ENCODE measurements at places on chromosomes 11 and 22. TPM values are rescaled to one million over a fixed set of nuclear protein-coding genes. Genes with fewer than 3 reads are reported as not detected.

ADAMTS8 gene
- total RNA-seq = 5.3 TPM

USH1C gene
- total RNA-seq = 0.22 TPM

PRG2 gene
- 1.0 TPM for total RNA-seq

GNB1L gene
- total RNA-seq = 4.6 TPM

CRYBB2 gene
- 0.09 TPM for total RNA-seq

CBLIF gene
- not detected for total RNA-seq

FAM83F gene
- 0.09 TPM for total RNA-seq

ST14 gene
- 0.35 TPM for total RNA-seq

UBQLN3 gene
- total RNA-seq = 0.13 TPM

PITPNB gene
- 18.2 TPM for total RNA-seq

PRRG4 gene
- 0.09 TPM for total RNA-seq

EXPH5 gene
- 0.80 TPM for total RNA-seq

- DNase-seq = no peak
Measured at GRCh38 chr11:36512016-36512415, 1.9 kb upstream of the TRAF6 start.

DNA sequence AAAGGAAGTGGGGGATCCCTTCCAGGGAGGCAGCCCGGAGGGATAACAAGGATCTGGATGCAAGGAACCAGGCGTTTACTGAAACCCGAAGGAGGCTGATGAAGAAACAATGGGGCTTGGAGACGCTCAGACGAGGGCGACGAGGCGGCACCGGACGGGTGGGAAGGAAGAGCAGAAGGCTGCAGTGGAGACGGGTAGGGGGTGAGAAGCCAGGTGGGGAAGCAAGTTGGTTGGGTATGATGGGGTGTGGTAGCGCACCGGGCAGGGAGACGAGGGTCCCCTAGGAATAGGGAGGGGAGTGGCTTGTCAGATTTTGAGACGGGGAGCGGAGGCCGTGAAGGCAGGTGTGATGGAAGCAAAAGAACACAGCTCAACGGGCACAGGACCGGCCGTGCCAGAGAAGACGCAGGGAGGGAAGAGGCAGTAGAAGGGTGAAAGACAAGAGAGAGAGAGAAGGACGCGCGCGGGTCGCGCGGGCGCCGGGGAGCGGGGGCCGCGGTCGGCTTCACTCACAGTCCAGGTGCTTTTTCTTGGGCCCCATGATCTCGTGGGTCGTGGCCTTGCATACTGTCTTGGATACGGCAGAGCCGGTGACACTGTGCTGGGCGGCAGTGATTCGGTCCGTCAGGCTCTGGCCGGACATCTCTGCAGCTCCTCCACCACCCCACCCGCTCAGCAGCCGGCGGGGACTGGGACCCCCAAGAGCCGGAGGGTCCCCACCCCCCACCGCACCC lies 579 bp downstream of the PICALM start:
- peak; percentile 71 for DNase-seq

- DNase-seq = no peak
Measured at GRCh38 chr11:77801477-77801876, 19.0 kb downstream of the RSF1 start.

GRCh38 chr11:46547579-46547978 lies 46.2 kb downstream of the AMBRA1 start:
- no peak for DNase-seq

DNA sequence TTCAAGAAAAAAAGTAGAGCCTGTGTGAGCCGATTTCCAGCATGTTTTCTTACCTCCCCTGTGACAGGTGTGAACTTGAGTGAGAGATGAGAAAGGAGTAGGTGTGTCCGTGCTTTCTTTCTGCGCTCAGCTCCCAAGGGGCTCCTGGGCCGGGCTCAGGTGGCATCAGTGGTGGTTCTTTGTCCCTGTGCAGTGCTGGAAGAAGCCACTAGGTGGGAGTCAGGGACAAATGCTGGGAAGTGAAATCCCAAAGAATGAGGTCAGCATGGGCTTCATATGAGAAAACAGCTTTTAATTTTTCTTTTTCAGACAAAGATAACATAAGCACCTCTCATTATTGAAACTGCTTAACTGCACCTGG lies 57.8 kb downstream of the PPFIBP2 start:
- peak; percentile 86 for DNase-seq

DNA sequence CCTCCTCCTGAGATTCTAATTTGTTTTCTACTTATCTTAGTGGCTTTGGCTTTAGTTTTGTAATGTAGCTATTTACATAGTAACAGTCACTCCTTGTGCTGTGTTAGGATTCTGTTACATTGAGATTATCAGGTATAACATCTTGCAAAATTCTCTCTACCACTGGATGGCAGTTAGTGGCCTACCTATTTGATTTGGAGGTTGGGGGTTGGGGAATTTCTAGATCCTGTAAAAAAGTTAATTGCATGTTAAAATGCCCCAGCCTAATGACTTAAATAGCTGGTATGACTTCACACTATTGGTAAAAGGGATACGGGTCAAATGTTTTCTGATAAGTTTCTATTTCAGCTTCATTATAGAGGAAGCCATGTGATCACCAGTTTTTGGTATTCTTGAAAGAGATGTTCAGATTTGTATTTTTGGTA lies 2.8 kb downstream of the GRK3 start:
- no peak for DNase-seq

GRCh38 chr11:64100782-64101353 lies 65.0 kb downstream of the MACROD1 start:
- DNase-seq = no peak

DNA sequence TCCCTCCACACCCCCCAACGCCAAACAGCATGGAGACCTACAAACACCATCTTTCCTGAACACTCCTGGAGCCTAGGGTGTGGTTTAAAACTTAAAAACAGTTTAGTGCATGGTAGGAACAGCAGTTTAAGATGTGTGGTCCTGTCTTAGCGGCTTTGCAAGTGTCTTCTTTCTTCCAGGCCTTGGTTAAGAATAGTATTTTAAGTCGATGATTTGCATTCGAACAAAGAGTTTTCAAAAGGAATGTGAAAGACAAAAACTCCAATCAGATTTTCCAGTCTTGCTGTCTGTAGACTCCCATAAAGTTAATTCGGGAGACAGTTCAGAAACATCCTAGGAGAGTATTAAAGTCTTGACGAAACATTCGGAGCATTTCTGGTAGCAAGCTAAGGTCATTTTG lies 3.7 kb downstream of the FGF4 start:
- no peak for DNase-seq

GRCh38 chr11:29320196-29320595 lies 696.6 kb downstream of the KCNA4 start:
- DNase-seq = no peak

- no peak for DNase-seq
Measured at GRCh38 chr22:46056546-46057245, 79.7 kb upstream of the WNT7B start.

- no peak for DNase-seq
Measured at GRCh38 chr11:6747097-6747668, 24.6 kb downstream of the OR2AG2 start.

DNA sequence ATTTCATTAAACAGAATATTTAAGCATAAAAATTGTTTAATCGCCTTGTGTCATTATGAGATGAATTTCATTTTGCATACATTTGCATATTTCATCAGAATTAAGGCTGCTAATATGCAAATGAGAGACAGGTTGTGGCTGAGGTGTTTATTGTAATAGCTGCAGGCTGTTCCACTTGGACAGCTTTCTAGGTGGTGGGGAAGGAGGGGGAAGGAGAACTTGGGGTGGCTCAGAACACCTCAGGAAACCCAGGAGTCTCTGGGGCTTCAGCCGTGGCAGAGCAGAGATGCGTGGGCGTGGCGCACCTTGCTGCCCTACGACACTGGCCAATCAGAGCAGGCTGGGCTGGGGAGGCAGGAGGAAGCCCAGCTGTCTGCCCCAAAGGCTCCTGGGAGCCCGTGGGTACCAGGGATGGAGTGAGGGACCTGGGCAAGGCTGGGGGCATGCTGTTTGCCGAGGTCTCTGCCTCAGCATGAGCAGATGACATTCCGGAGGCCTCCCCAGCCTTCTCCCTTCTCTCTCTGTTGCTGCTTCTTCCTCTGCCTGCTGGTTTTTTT lies 542.9 kb downstream of the MN1 start:
- no peak for DNase-seq

- DNase-seq = peak; percentile 75
Measured at GRCh38 chr11:125314276-125315078, 149.9 kb downstream of the PKNOX2 start.

DNA sequence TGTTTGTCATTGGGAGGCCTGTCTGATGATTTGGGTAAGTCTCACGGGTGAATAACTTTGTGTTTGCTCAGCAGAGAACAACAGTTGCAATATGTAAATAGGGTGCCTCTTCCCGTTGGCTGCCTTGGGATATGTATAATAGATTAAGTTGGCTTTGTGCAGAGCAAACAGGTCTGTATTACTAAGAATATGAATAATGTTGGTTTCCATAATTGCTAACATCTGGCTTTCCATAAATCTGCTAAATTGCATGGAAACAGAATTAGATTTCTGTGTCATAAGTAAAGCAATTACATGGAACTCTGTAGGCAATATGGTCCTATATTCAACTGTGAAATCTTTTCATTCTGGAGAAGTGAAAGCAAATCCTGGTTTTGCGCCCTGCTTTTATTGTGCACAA lies 636.0 kb upstream of the ANO5 start:
- DNase-seq = peak; percentile 69

GRCh38 chr22:49153921-49154320 lies 673.8 kb downstream of the BRD1 start:
- DNase-seq = no peak

- DNase-seq = no peak
Measured at GRCh38 chr11:132811649-132812048, 720.7 kb downstream of the OPCML start.

DNA sequence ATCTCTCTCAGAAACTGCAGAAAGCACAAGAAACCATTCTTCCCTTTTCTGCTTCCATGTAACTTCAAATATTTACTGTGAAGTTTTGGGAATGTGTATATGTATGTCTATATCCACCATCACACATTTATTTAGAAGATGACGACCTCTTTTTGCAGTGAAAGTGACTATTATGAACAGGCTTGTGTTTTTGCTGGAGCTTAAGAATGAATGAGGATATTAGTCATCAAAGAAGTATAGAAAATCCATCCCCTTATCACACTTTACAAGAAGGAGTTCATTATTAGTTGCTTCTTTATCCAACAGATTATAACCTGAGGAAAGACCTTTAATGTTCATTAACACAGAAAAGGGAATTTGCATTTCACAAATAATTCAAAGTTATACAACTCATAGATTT lies 21.1 kb upstream of the SLC5A12 start:
- DNase-seq = no peak

DNA sequence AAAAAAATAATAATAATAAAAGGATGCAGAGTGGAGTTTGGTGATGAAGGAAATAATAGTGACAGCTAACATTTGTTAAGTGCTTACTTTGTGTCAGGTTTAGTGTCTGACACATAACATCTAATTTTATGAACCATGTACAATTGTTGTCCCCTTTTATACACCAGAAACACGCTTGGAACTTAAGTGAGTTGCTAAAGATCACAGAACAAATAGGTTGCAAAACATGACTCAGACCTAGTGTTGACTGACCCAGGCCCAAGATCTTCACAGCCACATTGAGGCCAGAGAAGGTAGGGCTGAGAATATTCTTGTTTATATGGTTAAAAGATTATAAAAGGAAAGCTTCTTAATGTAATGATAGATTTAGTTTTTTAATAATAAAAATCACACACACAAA lies 25.6 kb upstream of the TMEM135 start:
- no peak for DNase-seq

DNA sequence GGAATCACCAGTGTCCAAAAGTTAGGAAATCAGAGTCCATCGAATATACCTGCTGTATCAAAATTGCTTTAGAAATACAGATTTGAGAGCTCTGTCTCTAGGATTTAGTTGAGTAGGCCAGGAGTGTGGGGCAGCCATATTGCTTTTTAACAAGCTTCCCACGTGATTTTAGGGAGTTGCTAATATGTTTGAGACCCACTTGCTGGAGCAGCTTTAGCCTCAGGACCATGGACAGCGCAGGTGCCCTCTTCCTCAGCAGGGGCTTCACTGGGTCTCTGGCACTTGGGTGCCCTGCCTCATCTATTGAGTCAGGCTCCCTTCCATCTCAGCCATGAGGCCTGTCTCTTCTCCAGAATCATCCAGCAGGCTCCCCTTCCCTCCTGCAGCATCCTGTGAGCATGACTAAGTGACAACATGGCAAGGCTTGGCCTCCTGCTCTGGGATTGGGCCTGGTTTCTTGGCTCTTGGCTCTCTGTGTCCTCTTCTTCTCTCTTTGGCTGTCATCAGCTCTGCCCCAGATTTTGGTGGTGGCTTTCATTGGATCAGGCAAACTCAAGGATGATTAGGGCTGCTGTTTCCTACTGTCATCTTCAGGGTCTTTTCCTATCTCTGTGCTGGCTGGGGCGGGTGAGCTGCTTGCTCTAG lies 70.0 kb downstream of the SGSM1 start:
- DNase-seq = peak; percentile 31

GRCh38 chr22:48567213-48567975 lies 1260.3 kb downstream of the BRD1 start:
- DNase-seq = no peak

GRCh38 chr11:120513436-120514315 lies 2.1 kb downstream of the GRIK4 start:
- no peak for DNase-seq

- peak; percentile 40 for DNase-seq
Measured at GRCh38 chr11:86151174-86152005, 82.5 kb upstream of the PICALM start.

GRCh38 chr11:109317726-109318125 lies 104.3 kb upstream of the C11orf87 start:
- DNase-seq = no peak

DNA sequence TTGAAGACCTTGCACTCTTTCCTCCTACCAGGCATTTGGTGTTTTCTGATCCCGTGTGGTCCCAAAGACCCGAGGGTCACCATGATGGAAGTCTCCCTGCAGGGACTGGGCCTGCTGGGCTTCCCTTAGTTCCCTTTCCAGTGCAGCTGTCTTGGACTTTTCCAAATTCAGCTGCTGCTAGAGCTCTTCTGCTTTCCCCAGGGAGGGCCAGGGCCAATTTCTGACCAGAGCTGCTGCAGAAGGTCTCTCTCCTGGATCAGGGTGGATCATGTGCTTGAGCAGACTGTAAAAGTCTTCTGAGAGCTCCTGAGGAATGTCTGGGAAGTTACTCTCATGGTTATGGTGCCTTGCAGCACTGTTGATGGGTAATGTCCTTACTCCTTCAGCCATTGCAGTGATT lies 23.2 kb downstream of the LDLRAD3 start:
- DNase-seq = peak; percentile 78

DNA sequence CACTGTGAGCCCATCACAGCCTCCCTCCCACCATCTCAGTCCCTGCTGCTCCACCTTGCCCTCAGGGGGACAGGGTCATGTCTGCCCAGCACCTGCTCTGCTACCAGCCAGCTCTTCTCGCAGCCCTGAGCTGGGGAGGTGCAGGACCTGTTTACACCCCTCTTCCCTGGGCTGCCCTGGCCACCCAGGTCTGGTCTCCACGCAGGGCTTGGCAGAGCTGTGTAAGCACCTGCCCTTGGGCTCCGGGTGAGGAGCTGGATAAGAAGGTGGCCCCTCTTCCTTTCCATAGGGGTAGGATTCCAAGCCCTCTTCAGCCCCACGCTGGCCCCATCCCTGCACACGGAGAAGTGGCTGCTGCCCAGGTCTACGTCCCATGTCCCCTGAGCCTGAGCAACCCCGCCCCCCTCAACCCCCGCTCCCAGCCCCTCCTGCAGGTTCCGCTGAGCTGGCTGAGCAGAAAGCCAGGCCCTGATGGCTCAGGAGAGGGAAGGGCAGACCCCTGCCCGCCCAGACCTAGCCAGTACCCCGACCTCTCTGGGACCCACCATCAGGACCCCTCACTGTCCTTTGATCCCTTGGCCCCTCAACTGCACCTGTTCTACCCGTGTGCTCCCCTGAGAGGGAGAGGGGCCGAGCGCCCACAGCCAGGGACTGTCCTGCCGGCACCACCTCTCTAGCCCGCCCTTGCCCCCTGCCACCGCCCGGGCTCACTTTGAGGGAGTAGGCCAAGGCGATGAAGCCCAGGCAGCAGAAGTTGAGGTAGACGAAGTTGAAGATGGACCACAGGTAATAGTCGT lies 3.2 kb downstream of the IFITM10 start:
- DNase-seq = no peak

All from muscle of leg (tissue), 16 donors.